ENCODE measurements at places on chromosomes 1 and 21.

DNA sequence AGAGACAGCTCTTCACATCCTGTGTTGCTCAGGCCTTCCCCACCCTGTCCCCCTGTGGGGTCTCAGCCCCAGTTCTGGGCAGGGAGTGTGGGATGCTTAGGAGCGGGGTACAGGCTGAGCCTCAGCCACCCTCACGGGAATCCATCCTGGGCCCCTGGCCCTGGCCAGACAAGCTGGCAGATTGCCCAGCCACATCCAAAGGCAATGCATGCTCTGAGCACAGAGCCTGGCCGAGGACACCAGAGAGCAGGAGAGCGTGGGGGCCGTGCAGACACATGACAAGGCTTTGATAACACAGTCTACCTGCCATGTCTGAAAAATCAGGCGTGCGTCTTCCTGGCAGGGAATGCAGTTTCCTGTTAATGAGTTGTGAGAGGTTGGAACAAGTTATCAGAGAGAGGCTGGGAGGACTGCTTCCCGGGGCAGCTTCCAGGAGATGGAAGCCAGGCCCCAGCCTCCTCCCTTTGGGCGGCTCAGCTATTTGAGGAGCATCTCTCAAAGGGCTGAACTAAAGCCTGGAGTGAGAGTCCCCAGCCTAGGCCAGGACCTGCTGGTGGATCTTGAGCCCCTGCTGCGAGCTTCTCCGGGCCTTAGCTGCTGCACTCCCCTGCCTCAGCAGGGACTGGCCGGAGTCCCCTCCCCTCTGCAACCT lies 72.2 kb upstream of the SELENON start:
- no peak for DNase-seq

GRCh38 chr1:67843746-67844145 lies 10.5 kb upstream of the GNG12 start:
- no peak for DNase-seq

- no peak for DNase-seq
These were observed 13.1 kb downstream of the ZNF326 start for GRCh38 chr1:90007979-90008404.

DNA sequence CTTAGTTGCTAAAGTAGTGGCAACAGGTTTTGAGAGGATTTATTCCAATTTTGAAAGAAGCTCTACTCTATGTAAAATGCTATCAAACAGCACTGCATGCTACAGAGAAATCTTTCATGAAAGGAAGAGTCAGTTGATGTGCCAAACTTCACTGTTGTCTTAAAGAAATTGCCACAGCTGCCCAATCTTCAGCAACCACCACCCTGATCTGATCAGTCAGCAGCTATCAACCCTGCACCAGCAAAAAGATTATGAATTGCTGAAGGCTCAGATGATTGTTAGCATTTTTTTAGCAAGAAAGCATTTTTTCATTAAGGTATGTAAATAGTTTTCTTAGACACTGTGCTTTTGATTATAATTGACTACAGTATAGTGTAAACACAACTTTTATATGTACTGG lies 49.6 kb downstream of the SLC9C2 start:
- DNase-seq: no peak

- DNase-seq: no peak
These were observed 66.2 kb downstream of the ATP2B4 start for GRCh38 chr1:203692565-203693470.
